Left ventricle myocardium superior (tissue), 1 donor: ENCODE measurements at places on chromosomes 12 and 14. TPM values are rescaled to one million over a fixed set of nuclear protein-coding genes. Genes with fewer than 3 reads are reported as not detected.

DNA sequence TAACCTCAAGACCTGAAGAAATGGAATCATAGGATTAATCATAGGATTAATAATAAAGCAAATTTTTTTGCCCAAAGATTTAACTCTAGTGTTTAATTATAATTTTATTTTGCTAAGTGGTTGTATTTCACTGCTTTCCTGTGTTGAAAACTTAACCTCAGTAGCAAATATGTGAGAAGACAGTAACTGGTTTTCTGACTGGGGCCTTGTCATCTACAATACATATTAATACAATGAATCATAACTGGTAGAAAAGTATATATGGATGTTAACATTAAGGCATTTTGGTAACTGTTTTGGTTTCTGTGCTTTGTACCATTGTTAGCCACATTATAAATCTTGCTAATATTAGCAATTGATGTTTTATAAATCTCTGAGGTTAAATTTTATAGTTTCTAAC is 92.2 kb downstream of the ACSS3 start:
- no peak for DNase-seq

Gene KCNC2
- total RNA-seq, result not detected

Gene RSRC2
- total RNA-seq, result 36.7 TPM

Gene ERGIC2
- total RNA-seq, result 93.1 TPM

- DNase-seq, result peak; percentile 57
Observed at GRCh38 chr12:108643941-108644810, 10.5 kb upstream of the SELPLG start.

Gene GPR84
- not detected for total RNA-seq

- DNase-seq, result no peak
Observed at GRCh38 chr12:98752726-98753125, 107.6 kb downstream of the APAF1 start.
